ENCODE measurements at places on chromosomes 2 and 18.
A peak's percentile ranks its signal among the peaks of the same experiment; 100 is the strongest.

DNA sequence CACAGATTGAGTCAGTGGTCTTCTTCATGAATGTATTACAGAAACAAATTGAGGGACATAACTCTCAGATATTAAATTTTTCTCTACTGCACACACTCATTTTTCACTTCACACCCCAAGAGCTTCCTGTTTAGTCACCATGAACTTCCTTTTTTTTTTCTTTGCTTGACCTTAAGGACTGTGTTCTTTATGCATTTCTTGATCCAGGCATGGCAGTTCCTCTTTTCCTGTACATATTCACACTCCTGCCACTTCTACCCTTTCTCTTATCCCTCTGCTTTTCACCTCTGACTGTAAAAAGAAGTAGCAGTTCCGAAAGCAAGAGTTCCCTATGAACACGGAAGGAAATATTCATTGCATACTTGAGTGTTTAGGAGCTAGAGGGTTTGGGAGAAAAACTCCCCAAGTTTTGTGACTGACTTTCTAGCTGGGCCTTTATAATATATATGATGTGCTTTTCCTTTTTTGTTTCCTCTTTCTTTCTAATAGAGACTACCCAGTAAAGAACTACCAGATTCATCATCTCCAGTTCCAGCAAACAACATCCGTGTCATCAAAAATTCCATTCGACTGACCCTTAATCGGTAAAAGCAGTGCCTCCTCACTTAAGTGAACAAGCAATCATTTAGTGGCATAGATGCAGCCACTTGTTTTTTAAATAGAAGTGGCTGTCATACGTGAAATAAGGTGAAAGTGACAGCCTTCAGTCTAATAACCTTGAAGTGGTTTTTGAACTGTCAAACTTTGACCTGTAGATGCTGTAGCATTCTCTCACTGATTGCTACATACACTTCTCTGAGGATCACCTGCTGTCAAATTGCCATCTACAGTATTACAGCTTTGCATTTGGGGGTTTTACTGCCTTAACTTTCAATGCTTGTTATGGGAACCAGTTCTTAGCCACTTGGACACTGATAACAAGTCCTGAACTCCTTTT lies 40.8 kb downstream of the PAPOLG start:
- DNase-seq, result peak; percentile 25
- H3K4me1 ChIP-seq, result 0 out of 2 replicates have a peak, but pooled peaks cover 5% of the 10 kb centered on the region
- H3K4me3 ChIP-seq, result no peak overlapping the region
- H3K27me3 ChIP-seq, result no peaks in the 10 kb centered on the region

DNA sequence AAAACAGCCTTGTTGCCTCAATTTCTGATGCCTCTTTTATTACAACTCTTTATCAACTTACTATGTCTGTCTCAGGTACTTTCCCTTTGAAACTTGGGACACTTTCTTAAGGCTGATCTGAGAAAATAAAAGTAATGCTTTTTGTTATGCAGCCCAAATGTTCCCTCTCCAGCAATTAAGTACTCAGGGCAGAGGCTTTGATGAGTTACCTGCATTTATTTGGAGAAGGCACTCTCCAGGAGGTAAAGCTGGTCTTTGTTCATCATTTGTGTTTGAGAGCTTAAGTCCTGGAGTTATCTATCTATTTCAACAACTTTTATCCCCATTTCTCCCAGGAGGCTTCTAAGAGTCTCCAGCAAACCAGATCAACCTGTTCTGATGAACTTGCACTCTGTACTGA lies 259.2 kb downstream of the ASXL3 start:
- no peak for DNase-seq
- no peak overlapping the region for H3K27ac ChIP-seq
- no peak overlapping the region for H3K4me3 ChIP-seq
- no peaks in the 10 kb centered on the region for H3K4me1 ChIP-seq

GRCh38 chr2:73408198-73408597 lies 22.6 kb downstream of the ALMS1 start:
- no peak for DNase-seq
- no peaks in the 10 kb centered on the region for H3K4me1 ChIP-seq
- no peaks in the 10 kb centered on the region for H3K36me3 ChIP-seq
- no peaks in the 10 kb centered on the region for H3K27me3 ChIP-seq
- H3K4me3 ChIP-seq, result no peak overlapping the region

DNA sequence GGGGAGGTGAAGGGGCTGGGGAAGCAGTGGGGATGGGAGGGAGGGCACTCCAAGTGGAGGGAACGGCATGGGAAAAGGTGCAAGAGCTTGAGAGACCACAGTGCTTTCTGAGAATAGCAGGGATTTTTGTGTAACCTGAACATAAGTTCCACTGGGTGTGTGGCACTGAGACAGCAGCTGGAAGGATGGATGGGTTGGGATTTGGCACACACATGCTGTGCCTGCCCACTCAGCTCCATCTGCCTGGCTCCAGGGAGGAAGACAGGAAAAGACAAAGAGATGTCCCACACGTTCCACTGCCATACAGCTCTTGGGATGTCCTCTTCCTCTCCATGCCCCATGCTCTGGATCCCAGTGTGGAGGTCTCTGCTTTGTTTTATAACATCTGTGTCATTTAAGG lies 114.1 kb upstream of the TEX51 start:
- H3K27me3 ChIP-seq, result no peaks in the 10 kb centered on the region
- no peak overlapping the region for H3K27ac ChIP-seq
- no peak for DNase-seq
- H3K36me3 ChIP-seq, result no peaks in the 10 kb centered on the region
- no peak overlapping the region for H3K4me3 ChIP-seq

DNA sequence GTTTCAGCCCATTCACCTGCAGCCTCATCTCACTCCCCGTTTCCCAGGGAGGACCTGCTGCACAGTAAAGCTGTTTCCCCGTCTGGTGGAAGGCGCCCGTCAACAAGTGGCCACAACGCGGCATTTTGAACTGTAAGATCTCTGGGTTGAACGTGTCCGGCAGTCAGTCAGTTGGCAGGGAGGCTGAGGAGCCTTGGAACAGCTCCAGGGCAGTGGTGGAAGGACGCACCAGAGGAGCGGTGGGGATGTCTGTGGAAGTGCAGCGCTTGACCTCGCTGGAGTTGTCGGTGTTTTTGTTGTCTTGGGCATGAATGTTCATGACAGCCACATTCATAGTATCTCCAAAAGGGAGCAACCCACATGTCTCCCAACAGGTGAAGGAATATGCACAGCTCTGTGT lies 31.4 kb upstream of the MBP start:
- no peak for DNase-seq
- no peaks in the 10 kb centered on the region for H3K36me3 ChIP-seq
- no peak overlapping the region for H3K4me3 ChIP-seq
- peaks cover 28% of the 10 kb centered on the region for H3K4me1 ChIP-seq
- H3K27me3 ChIP-seq, result no peaks in the 10 kb centered on the region

GRCh38 chr2:15918761-15919356 lies 21.5 kb upstream of the MYCN start:
- H3K4me1 ChIP-seq, result no peaks in the 10 kb centered on the region
- H3K4me3 ChIP-seq, result no peak overlapping the region
- H3K36me3 ChIP-seq, result no peaks in the 10 kb centered on the region
- H3K27me3 ChIP-seq, result no peaks in the 10 kb centered on the region
- DNase-seq, result no peak

GRCh38 chr2:103781313-103781712 lies 1019.5 kb downstream of the TMEM182 start:
- no peaks in the 10 kb centered on the region for H3K36me3 ChIP-seq
- DNase-seq, result no peak
- H3K27me3 ChIP-seq, result no peaks in the 10 kb centered on the region
- no peaks in the 10 kb centered on the region for H3K4me1 ChIP-seq
- no peak overlapping the region for H3K4me3 ChIP-seq

- H3K4me1 ChIP-seq, result no peaks in the 10 kb centered on the region
- H3K4me3 ChIP-seq, result no peak overlapping the region
- DNase-seq, result peak; percentile 35
- no peaks in the 10 kb centered on the region for H3K36me3 ChIP-seq
- H3K27ac ChIP-seq, result no peak overlapping the region
Measured at GRCh38 chr2:78999406-78999805, 26.1 kb upstream of the REG3G start.
